ENCODE measurements at places on chromosomes 5 and 9. TPM values are rescaled to one million over a fixed set of nuclear protein-coding genes. Genes with fewer than 3 reads are reported as not detected.

Gene FER
- 23.1 TPM for total RNA-seq

Gene THBS4
- 29.7 TPM for total RNA-seq

Gene EPB41L4B
- total RNA-seq = 1.4 TPM

Gene BTNL9
- 20.3 TPM for total RNA-seq

Gene OR13C4
- total RNA-seq = not detected

Measured in esophagus muscularis mucosa (tissue), 4 donors.